Esophagus squamous epithelium (tissue), 5 donors: ENCODE measurements at places on chromosomes 3 and 15.

DNA sequence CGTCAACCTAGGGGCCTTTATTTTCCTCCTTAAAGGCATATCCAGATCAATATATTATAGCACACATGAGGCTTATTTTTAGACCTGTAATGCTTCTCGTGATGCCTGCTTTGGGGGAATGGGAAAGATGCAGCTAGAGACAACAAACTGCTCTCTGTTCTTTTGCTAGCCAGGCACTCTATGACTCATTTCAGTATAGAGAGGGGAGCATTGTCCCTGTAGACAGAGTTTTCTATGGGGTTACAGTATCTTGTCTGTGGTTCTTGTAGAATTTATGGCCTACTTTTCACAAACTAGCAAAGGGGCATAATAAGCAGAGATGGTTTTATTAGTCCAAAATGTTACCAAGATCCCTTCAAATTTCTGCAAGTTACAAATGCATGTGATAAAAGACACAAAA, 305.6 kb downstream of the LSAMP start:
- no peak for DNase-seq

GRCh38 chr3:131360191-131360755, 21.3 kb upstream of the NUDT16 start:
- no peak for DNase-seq

DNA sequence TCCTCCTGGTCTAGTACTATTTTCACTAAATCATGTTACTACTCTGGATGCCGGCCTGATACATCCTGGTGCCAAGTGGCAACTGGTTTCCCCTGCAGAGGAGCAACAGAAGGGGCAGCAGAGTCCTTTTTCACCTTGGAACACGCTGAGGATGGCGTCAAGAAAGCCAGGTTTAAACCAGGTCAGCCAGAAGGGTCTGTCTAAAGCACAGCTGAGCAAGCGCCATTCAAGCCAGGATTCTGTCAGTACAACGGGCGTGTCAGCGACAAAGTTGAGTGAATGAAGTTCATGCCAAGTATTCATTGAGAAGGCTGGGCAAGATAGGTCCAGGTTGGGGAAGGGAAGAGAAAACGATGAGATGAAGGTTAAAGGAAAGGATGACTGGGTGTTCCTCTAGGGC, 88.2 kb downstream of the FBN1 start:
- DNase-seq: no peak

GRCh38 chr15:79206940-79207339, 75.6 kb upstream of the ANKRD34C start:
- DNase-seq: no peak

- no peak for DNase-seq
These were observed 1.1 kb downstream of the EDEM1 start for GRCh38 chr3:5188419-5189221.

DNA sequence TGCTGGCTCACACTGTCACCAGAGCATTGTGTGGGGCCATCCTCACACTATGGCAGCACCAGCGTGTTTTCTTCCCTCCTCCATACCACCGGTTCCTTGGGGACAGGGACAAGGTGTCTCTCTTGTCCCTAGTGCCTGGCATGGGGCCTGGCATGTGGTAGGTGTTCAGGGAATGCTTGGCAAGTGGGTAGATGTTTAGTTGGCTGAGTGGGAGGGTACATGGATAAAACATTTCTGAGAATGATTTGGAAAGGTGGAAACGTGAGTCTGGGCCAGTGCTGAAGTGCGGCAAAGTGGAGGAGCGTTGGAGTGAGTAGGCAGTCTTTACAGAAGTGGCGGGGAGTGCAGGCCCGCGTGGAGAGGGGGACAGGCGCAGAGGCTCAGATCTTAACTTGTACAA, 15.0 kb downstream of the SNAPC5 start:
- no peak for DNase-seq

GRCh38 chr15:89192136-89192535, 29.2 kb downstream of the RLBP1 start:
- DNase-seq: no peak

DNA sequence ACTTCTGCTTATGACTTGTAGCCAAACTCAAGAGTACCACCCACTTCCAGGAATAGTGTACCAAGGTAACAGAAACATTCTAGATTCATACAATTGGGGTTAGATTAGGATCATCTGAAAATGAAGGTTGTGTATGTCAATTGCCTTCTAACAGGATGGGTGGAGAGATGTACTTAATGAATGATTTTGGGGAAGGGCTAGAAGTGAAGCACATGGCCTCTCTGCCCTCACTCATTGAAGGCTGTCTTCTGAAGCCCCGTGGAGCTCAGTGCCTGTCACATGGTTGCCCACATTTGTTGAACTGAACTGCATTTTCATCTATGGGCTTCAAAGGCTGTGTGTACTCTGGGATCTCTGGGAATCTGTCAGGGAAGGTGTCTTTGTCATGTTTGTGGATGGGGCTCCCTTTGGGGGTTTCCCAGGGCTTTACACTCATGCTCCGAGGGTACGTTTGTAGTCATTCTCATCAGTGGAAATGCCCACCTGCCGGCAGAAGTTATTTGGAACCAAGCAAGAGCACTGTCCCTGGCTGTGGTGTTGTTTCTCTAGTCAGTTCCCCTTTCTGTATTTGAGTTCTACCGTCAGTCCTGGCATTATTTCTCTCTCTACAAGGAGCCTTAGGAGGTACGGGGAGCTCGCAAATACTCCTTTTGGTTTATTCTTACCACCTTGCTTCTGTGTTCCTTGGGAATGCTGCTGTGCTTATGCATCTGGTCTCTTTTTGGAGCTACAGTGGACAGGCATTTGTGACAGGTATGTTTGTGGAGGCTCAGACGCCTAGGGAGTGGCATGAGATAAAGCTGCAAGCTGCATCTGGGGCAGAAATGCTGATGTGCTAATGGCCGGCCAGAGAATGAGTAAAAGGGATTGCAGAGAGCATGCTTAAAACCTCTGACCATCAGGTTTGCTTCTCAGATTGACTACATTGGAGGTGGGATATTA, 22.4 kb downstream of the CD86 start:
- DNase-seq: no peak

DNA sequence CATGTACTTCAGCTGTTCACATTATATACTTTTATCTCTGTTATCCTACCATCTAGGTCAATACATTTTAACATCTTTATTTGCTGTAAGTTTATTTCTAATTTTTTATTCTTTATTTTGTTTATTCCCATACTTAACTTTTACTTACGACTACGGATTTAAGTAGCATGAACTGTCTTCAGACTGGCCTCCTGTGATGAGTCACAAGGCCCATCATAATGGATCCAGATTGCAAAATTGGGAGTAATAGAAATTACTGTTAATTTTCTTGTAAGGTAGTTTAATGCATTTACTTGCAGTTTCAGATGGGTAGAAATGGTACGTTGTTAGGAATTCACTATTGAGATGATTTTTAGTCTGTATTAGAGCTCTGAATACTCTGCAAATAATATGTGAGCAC, 45.9 kb downstream of the PPARG start:
- DNase-seq: no peak

DNA sequence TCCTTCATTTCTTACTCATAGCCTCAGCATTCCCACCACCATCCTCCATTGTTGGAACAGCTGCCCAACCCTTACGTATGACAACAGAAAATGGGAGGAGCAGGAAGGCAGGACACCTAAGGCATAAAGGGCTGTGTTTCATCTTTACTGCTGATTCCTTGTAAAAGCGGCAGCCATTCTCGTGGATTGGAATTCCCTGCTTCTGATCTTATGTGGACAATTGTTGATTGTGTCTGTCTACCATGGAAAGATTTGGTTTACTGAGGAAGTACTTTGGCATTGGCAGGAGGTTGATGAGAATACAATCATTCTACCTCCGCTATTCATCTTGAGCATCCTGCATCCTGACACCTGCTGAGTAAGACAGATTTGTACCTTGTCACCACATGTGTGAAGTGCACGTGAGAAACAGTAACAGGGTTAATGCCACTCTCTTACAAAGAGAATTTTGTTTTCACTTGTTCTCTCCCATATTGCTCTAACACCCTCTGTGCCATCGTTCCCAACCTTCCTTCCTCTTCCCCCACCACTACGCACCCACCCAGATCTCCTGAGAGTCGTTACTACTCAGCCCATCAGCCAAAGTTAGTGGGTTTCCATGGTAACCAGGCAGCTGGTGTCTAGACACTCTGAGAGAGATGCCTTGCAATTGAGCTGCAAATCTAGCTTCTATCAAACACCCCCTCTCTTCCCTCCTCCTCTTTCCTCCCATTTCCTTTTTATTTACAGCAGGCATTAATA, 75.7 kb downstream of the GAP43 start:
- no peak for DNase-seq

DNA sequence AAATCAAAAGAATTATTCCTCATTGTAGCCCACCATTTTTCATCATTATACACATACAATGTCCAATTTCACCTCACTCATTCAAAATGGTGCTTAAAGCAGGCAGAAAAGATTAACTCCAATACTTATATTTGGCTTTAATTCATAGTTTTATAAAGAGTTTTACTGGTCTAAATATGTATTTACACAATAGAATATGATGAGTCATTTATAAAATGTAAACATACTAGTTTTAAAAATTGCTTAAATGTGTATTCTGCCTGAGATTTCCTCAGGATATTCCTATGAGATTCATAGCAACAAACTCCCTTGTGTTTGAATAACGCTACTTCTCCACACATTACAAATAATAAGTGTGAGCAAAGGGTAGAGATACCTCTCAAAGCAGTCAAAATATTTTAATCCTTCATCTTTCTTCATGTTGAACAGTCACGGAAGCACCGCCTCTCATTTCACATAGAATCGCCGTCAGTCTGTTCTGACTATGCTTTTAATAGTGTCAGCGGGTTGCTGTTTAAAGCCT, 75.7 kb upstream of the GBE1 start:
- DNase-seq: no peak

DNA sequence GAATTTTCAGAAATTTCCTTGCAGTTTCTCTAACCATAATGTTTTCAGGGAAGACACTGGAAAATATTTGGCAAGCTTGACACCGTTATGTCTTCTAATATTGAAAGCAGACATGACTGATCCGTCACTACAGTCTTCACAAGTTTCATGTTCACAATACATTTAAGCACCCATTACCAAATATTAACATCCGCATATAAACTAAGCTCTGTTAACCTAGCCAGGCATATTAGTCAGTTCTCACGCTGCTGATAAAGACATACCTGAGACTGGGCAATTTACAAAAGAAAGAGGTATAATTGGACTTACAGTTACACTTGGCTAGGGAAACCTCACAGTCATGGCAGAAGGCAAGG, 162.7 kb upstream of the LYSMD4 start:
- no peak for DNase-seq

DNA sequence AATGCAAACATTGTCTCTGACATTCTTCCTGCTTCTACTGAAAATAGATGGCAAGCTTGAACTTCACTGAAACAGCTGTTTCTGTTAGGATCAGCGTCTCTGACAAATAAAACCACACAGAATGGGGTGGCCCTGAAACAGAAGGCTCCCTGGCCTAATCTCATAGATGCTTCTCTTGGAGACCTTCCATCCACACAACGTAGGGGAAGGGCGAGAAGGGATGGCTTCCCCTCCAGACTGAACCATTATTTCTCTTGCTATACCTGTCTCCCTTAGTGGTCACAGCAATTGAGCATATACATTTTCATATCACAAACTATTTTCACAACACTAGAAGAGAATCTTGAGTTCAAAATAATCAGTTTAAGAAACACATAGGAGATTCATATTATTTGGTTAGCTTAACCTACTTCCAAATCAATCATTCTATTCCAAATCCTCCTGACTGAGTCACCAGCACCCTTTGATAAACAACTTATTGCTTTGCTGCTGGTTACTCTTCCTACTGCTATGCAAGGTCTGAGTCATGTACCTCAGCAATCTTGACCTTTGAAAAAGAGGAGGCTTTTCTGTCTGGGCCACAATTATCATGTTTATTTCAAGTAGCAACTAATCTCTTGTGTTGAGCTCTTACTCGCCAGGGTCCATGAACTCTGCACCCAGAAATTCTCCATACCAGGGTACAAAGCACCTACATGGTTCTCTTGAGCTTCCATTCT, 45.5 kb downstream of the CBLB start:
- DNase-seq: no peak

- no peak for DNase-seq
These were observed 13.1 kb downstream of the MTMR10 start for GRCh38 chr15:30978328-30978727.
